ENCODE measurements at places on chromosomes 4 and X.

DNA sequence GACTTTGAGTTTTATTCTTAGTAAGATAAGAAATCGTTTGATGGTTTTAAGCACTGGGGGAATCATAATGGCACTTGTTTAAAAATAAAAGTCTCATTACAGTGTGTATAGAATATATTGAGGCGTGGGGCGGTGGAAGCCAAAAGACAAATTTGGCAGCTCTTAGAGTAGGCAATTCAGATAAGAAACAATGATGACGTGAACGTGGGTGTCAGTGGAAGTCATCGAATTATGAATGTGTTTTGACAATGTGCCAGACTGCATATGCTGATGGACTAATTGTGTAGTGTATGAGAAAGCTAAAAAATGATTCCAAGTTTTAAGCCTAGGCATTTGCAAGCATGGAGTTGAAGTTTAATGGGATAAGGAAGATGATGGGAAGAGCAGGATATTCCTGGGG, 35.8 kb downstream of the SPANXD start:
- no peak for DNase-seq

DNA sequence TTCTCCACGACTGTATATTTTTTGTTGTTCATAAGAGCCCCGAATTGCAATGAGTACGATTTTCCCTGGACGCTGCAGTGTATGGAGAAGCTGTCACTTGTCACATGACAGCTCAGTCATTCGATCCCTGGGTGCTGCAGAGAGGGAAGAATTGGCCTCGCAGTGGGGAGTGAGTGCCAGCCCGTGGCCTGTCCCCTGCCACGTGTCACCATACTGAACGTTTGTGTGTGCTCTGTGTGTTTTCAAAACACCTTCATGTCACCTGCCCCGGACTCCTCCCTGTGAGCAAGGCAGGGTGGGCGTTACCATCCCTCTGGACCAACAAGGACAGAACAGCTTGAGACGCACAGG, 77.9 kb downstream of the TBL1X start:
- DNase-seq: no peak

- no peak for DNase-seq
Measured at GRCh38 chr4:113646442-113646822, 115.1 kb downstream of the CAMK2D start.

DNA sequence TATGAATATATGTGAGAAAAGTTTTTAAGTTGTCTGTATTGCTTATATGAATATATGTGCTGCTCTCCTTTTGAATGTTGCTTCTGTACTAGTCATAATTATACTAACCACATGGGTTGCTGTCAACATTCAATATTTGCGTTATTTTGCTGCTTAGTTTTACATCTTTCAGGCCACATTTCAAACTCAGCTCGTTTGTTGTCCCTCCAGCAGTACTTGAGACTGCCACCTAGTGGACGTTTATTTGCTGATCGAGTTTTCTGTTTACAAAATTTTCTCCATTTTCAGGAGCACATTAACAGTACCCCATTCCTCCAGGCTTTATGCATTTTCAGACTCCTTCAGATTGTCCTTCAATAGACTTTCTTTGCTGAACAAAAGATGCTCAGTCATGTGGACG, 75.8 kb downstream of the NUDT11 start:
- no peak for DNase-seq

- no peak for DNase-seq
Measured at GRCh38 chr4:85152480-85152879, 186.0 kb upstream of the WDFY3 start.

- DNase-seq: no peak
Measured at GRCh38 chrX:97158269-97158668, 274.6 kb downstream of the RPA4 start.

DNA sequence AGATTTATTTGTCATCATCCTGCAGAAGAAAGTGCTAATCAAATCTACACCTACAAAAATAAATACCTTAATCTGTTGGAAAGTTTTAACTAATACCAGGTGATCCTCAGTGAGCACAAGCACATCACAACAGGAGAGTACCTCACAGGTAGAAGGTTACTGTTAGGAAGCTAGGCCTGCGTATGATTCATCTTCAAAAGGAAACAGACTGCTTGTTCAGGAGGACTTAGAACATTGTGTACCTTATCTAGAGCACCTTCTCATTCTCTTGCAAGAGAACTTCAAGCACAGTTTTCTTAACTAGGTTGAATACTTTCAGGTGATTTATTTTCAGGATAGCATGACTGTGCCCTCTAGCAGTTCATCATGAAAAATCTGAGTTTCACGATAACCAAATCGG, 54.2 kb downstream of the MND1 start:
- no peak for DNase-seq

- DNase-seq: no peak
Measured at GRCh38 chr4:108058685-108059440, 69.2 kb downstream of the HADH start.

DNA sequence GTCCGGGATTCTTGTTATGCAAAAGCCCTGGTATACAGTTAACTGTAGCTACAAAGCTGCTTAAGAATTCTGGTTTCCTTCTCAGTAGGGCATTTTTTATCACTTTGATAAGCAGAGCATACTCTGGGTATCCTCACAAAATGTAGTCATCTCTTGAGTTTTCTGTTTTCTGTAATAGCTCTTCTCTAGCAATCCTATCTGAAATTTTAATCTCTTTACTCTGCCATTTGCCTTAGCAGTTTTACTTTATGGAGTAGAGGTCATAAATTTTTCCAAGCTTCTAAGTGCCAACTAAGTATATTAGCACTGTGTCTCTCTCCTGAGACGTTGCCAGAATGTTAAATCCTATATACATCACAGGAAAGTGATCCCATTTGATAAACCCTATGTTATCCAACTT, 28.0 kb upstream of the BANK1 start:
- DNase-seq: no peak

- no peak for DNase-seq
Measured at GRCh38 chrX:41350150-41350975, 16.4 kb downstream of the DDX3X start.

GRCh38 chr4:184924516-184924915, 93.8 kb upstream of the HELT start:
- DNase-seq: no peak

DNA sequence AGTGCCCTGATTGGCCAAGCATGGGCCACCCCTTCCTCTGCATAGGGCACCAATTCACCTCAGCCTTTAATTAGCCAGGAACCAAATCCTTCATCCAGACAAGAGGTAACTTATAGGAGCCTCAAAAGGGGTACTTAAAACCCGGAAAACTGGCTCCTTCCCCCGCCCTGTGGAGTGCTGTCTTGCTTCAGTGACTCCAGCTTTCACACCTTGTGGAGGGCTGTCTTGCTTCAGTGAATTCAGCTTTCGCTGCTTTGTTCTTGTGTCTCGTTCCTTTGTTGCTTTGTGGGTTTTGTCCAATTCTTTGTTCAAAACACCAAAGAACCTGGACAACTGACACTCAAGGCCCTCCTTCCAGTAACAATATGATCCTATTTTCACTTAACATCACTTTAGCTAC, 82.2 kb upstream of the FRG1 start:
- no peak for DNase-seq

All from suprapubic skin (tissue), 4 donors.